Activated CD4-positive, alpha-beta T cell treated with anti-CD3 and anti-CD28 coated beads, Interleukin-2, amount 50 U/mL, for 24 hours (primary cell): ENCODE measurements at places on chromosomes 1 and 21.

GRCh38 chr1:101410048-101410878 is 173.4 kb downstream of the S1PR1 start:
- DNase-seq, result no peak

- no peak for DNase-seq
These were observed 74.5 kb upstream of the CAMK1G start for GRCh38 chr1:209509039-209509438.

- DNase-seq, result no peak
These were observed 20.9 kb downstream of the PIK3CD start for GRCh38 chr1:9672444-9672843.

- no peak for DNase-seq
These were observed 296.0 kb downstream of the HLX start for GRCh38 chr1:221175249-221175648.

DNA sequence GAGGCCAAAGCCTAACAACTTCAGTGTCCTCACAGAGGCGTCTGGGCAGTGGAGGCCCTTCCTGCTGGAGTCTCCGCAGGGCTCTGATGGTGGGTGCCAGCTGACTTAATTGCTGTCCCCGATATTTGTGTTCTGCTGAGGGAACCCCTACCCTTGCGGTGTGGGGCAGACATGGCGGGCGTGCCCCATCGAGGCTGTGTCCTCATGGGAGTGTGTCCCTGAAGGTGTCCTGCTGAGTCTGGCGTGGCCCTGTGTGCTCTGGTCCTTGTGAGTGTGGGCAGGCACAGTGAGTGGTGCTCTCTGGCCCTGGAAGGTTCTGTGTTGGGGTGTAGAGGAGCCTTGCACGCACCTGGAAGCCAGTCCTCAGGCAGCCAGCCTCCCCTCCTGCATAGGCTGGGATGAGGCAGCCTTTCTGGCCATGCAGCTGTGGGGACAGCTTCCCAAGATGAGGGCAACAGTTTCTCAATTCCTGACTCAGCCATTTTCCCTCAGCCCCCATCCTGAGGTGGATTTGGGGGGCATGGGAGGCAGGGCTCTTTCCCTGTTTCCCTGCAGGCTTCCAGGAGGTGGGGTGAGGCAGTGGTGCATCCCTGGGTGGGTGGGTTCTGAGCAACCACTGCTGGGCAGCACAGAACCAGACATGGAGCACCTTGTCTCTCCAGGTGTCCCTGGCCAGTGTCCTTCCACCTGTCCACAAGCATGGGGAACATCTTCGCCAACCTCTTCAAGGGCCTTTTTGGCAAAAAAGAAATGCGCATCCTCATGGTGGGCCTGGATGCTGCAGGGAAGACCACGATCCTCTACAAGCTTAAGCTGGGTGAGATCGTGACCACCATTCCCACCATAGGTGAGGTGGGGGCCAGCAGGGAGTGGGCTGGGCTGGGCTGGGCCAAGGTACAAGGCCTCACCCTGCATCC is 6.5 kb downstream of the C1orf35 start:
- no peak for DNase-seq

DNA sequence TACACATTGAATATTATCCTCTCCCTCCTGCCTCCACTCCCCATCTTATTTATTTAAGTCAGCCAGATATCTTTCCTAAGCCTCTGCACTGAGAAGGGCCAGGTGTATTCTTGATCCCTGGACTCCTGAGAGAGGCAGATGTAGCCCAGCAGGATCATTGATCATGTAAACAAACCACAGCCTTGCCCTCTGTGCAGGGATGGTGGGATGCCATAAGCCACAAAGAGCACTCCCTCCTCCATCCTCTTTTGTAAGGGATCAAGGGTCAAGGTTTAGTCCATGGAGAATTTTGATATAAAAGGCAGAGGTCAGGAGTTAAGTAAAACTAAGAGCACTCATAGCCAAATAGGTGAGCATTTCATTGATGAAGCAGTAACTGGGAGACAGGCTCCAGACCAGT is 17.3 kb downstream of the PHGDH start:
- no peak for DNase-seq

GRCh38 chr21:44612669-44613229 is 870 bp downstream of the KRTAP10-8 start:
- DNase-seq, result no peak

- no peak for DNase-seq
These were observed 12.9 kb downstream of the FAM177B start for GRCh38 chr1:222749927-222750326.

- no peak for DNase-seq
These were observed 18.1 kb downstream of the JAK1 start for GRCh38 chr1:64948216-64948615.

- no peak for DNase-seq
These were observed 15.4 kb upstream of the MUTYH start for GRCh38 chr1:45355683-45356082.

GRCh38 chr1:235079443-235080296 is 49.0 kb downstream of the TOMM20 start:
- no peak for DNase-seq

- DNase-seq, result no peak
These were observed 1.9 kb downstream of the ELAVL4 start for GRCh38 chr1:50110656-50111055.

DNA sequence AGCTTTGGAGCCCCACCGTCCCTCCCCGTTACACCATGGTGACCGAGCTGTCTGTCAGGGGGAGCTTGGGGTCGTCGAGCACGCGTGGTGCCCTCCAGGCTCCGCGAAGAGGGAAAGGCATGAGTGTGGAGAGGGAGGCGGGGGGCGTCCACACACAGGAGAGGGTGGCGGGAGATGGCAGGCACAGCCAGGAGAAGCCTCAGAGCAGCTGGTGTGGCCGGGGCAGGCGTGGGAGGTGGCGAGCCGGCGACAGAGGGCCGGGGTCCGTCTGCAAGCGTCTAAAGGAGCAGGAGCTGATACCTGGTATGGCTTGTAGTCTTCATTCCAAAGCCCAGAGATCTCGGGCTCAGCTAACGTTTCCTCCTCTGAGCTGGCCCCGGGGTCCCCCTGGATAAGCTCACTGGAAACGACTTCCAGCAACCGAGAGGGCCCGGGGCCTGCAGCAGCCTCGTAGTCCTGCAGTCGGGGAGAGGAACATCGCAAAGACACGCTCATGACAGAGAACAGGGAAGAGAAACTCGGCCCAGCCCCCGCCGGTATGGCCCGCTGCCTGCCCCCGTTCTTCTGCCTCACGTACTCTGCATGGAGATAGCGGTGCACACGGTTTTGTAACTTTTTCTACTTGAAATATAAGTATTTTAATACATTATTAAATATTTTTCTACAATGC is 37.4 kb downstream of the CFAP74 start:
- no peak for DNase-seq

DNA sequence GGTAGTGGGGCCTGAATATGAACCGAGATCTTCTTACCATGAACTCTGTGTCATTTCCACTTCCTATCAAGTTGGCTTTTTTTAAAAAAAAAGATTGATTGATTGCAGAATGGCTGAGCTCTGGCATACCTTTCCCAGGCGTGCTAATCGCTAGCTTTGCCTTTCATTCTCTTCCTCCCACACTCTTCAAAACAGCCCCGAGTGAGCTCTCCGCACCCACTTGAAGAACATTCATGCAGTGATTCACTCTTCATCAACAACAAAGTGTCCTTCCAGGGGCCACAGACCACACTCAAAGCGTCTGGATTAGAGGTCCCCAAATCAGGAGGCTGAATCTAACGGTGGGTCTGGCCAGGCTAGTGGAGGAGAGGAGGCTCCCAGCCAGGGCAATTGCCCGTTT is 96.3 kb upstream of the GALNT2 start:
- DNase-seq, result no peak

DNA sequence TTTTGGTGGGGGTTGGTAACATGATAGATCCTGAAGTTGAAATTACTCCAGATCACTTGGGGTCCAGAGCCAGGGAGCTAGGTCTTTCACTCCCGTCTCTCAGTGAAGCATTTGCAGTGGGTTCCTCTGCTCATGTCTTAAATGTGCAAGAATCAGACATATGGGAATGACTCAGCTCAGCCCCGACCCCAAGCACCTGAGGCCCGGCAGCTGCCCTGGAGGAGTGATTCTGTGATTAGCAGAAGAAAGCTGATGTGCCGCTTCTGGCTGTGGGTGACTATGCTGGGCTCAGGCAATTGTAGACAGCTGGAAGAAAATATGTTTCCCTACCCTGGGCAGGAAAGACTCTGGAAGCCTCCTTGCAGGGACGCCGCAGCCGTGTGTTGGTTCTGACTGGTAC is 601.7 kb downstream of the NPHP4 start:
- DNase-seq, result no peak

DNA sequence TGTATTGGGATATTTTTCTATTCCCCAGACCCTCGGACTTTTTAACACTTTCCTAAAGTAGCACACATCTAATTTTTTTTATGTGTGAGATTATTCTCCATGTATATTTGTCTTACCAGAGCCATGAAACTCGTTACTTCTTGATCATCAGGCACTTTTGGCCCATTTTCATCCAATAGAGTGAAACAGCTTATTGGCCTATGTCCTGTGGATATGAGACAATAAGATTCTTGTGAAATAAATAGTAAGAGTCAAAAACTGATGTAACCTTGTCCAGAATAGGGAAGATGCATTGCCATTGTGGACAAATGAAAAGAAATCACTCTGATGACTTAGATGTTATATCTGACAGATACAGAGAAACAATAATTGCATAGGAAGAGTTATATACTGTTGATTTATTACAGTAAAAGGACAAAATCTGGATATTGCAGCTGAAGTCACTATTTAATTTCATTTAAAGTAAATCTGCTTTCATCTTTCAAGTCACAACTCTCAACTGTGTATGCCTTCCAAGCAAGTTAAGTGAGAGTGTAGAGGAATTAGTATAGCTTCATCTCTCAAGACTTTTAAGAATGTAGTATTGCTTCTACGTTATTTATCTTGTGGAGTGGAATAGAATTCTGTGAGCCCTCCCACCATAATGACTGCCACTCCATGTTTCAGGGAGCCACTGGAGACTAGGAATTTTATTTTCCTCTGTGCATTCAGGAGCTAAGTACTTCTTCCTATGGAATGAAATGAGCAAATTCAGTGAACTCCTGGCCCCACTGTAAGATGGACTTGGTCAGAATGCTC is 86.9 kb downstream of the ADAMTS1 start:
- no peak for DNase-seq

- DNase-seq, result no peak
These were observed 254.0 kb upstream of the RUNX1 start for GRCh38 chr21:35303085-35303484.

GRCh38 chr1:94299627-94300553 is 62.5 kb upstream of the ARHGAP29 start:
- DNase-seq, result no peak
